SK-N-SH (cell line): ENCODE measurements at places on chromosomes 1 and 21. TPM values are rescaled to one million over a fixed set of nuclear protein-coding genes. Genes with fewer than 3 reads are reported as not detected.

Gene ARHGAP30
- 0.05 TPM in 1 of 2 replicates, not detected in the other for polyA plus RNA-seq

Gene ADCY10
- 0.10 and 0.15 TPM in 2 replicates for polyA plus RNA-seq

Gene RIIAD1
- not detected in 2 replicates for polyA plus RNA-seq

Gene ST6GALNAC5
- polyA plus RNA-seq: 10.6 and 11.1 TPM in 2 replicates

Gene PTCH2
- polyA plus RNA-seq: 1.0 and 1.2 TPM in 2 replicates

- H3K4me1 ChIP-seq: no peaks in the 10 kb centered on the region; the same call in 1 of the 2 replicates
- H3K4me3 ChIP-seq: no peak overlapping the region
- peaks cover 17% of the 10 kb centered on the region; the same call in 1 of the 2 replicates for H3K27me3 ChIP-seq
- DNase-seq: no peak
- no peak overlapping the region for H3K27ac ChIP-seq
- H3K36me3 ChIP-seq: no peaks in the 10 kb centered on the region
Measured at GRCh38 chr1:2014741-2015735, 4.1 kb upstream of the GABRD start.

DNA sequence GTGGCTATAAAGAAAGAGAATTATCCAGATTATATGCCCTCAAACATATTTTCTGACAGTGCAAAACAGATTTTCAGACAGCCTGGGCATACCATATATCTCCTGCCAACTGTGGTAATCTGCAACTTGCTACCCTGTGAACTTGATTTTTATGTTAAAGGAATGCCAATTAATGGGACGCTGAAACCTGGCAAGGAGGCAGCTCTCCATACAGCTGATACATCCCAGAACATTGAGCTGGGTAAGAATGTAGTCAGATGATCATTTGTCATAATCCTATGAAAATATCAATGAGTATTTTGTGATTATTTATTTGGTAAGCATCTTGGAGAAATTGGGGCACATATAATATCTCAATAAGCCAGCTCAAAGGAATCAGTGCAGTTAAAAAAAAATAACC is 124.2 kb downstream of the VPS13D start:
- no peak for DNase-seq
- no peak overlapping the region for H3K4me3 ChIP-seq
- no peaks in the 10 kb centered on the region for H3K4me1 ChIP-seq
- H3K27ac ChIP-seq: no peak overlapping the region
- no peaks in the 10 kb centered on the region for H3K27me3 ChIP-seq

- peaks cover 27% of the 10 kb centered on the region for H3K4me1 ChIP-seq
- H3K36me3 ChIP-seq: no peaks in the 10 kb centered on the region
- no peak overlapping the region for H3K27ac ChIP-seq
- no peak overlapping the region for H3K4me3 ChIP-seq
- DNase-seq: no peak
Measured at GRCh38 chr1:145886816-145887215, 1.1 kb upstream of the ANKRD35 start.

DNA sequence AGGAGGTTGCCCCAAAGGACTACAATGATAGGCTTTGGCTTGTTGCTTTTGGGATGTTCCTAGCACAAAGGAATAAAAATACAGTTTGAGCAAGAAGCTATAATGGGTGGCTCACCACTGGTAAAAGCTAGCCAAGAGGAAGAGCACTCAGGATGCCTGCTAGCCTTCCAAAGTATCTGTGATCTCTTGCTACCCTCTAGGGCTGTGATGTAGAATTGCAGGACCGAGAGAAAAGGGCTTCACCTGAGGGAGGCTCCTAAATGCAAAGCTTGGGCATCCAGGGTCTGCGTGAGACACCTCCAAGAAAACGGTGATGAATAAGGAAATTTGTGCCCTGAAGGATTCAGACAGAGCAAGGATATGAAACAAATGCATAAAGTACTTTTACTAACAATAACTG is 17.7 kb downstream of the IVL start:
- H3K27ac ChIP-seq: no peak overlapping the region
- H3K4me3 ChIP-seq: no peak overlapping the region
- H3K4me1 ChIP-seq: no peaks in the 10 kb centered on the region
- H3K27me3 ChIP-seq: no peaks in the 10 kb centered on the region

DNA sequence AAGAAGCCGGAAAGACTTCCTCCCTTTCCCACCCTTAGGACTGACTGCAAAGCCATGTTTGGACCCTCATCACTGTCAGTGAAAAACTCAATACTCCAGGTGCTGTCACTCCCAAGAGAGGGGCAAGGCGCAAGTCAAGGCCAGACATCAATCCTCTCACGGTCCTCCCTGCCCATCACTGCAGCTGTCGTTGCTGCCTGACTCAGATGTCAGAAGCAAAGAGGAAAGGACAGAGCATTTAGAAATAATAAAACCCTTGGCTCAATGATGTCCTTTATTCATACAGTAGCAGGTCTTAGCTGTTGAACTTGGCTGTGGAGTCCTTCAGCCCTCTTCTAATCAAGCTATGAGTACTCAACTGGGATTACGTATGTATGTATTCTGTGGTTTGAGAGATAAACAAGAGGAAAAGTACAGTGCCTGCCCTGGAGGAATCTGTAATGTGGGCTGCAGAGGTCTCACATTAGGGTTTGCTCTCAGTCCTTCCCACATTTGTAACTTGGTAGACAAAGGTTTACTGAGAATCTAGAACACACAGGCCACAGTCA is 13.5 kb downstream of the SUSD4 start:
- H3K4me1 ChIP-seq: peaks cover 10% of the 10 kb centered on the region
- DNase-seq: no peak
- H3K36me3 ChIP-seq: no peaks in the 10 kb centered on the region
- H3K27me3 ChIP-seq: peaks cover 30% of the 10 kb centered on the region; the same call in 1 of the 2 replicates
- no peak overlapping the region for H3K4me3 ChIP-seq

DNA sequence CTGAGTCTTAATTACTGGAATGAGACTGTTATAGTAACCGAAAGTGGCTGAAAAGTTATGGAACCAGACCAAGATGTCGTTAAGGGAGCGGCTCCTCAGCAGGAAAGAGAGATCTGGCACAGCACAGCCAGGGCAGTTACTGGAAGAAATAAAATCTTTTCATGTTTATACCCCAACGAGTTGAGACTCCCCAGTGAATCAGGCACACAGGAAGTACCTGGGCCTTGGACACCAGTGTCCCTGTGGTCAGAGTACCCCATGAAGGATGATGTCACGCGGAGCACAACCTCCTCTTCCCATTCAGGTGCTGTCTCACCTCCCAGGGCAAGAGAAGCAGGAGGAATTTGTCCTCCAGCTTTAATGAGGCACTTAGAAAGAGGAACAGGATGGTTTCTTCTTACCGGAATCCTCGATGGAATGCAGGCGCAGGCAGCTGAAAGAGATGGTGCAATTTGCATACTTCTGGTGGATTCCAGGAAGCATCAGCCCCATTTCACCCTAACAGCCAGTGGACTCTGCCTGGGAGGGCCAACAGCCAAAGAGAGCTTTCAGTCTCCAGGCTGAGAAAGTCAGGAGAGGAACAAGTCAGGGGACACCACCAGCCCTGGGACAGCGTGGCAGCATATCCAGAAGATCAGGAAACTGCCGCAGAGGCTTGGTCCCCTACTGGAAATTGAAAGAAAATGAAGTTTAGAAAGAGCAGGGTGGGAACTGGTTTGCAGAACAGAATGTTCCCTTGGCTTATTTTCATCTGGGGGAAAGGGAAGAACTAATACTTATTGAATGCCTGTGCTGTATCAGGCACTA is 35.9 kb upstream of the CTTNBP2NL start:
- H3K27ac ChIP-seq: no peak overlapping the region
- H3K4me1 ChIP-seq: no peaks in the 10 kb centered on the region
- H3K27me3 ChIP-seq: peaks cover 11% of the 10 kb centered on the region; the same call in 1 of the 2 replicates
- H3K36me3 ChIP-seq: no peaks in the 10 kb centered on the region
- DNase-seq: no peak

- H3K27ac ChIP-seq: no peak overlapping the region
- no peaks in the 10 kb centered on the region for H3K27me3 ChIP-seq
- H3K4me3 ChIP-seq: no peak overlapping the region
- no peaks in the 10 kb centered on the region for H3K36me3 ChIP-seq
- DNase-seq: no peak
Measured at GRCh38 chr1:54517496-54517895, 30.5 kb upstream of the ACOT11 start.

DNA sequence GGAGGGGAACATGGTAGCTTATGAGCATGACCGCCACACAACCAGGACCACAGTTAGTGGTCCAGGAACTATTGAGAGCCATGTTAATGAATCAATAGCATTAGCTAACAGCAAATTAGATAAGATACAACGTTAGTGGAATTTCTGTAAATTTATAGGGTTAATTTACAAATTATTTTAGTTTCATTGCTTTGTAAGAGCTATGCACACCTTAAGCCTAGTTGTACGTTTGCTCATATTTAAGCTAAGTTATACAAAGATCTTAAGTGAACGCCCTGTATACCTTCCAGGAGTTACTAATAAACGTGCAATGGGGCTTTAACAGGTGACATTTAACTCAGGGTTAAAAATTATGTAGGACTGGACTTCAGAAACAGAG is 749 bp downstream of the EXOSC10 start:
- peak overlapping the region; percentile 81 for H3K4me3 ChIP-seq
- peak overlapping the region; percentile 56; the same call in 1 of the 2 replicates for H3K27ac ChIP-seq
- no peak for DNase-seq
- H3K36me3 ChIP-seq: peaks cover 38% of the 10 kb centered on the region
- no peaks in the 10 kb centered on the region for H3K27me3 ChIP-seq

GRCh38 chr1:147225193-147225730 is at the start of gene FMO5:
TSS of gene FMO5 (minus strand) at chr1:147225339. CDS start at chr1:147225029, 310 bp downstream.
- peak; percentile 57 for DNase-seq
- H3K4me1 ChIP-seq: no peaks in the 10 kb centered on the region
- peak within 1 kb of the TSS; percentile 72 for H3K4me3 ChIP-seq
- no peaks in the 10 kb centered on the region for H3K27me3 ChIP-seq
- H3K36me3 ChIP-seq: no peaks in the 10 kb centered on the region

GRCh38 chr1:40742363-40743061 is 41.1 kb upstream of the KCNQ4 start:
- H3K4me1 ChIP-seq: 0 out of 2 replicates have a peak, but pooled peaks cover 7% of the 10 kb centered on the region
- no peak overlapping the region for H3K4me3 ChIP-seq
- DNase-seq: no peak
- H3K27ac ChIP-seq: no peak overlapping the region

DNA sequence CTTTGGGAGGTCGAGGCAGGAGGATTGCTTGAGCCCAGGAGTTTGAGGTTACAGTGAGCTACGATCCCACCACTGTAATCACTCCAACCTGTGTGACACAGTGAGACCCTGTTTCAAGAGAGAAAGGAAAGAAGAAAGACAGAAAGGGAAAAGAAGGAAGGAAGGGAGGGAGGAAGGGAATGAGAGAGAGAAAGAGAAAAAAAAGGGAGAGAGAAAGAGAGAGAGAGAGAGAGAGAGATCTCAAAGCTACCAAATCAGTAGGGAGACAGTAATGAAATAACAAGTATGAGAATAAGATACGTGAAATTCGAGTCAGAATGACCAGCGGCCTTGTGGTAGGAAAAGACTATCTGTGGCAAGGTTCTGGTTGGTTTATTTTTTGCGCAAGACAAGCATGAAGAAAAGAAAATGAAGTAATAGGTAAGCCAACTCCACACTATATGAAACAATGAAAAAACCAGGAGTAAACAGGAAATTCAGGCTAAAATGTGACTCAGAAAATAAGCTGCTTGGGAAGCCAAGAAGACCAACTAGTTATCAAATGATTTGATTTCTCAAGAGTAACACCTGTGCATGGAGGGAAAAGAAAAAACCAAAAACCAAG is 8.9 kb downstream of the MTF1 start:
- peaks cover 5% of the 10 kb centered on the region; the same call in 1 of the 2 replicates for H3K4me1 ChIP-seq
- H3K36me3 ChIP-seq: peaks cover 28% of the 10 kb centered on the region
- H3K27ac ChIP-seq: no peak overlapping the region
- no peak overlapping the region for H3K4me3 ChIP-seq

GRCh38 chr1:19429611-19430010 is 55.7 kb downstream of the CAPZB start:
- no peak for DNase-seq
- peaks cover 38% of the 10 kb centered on the region; the same call in 1 of the 2 replicates for H3K4me1 ChIP-seq
- H3K27me3 ChIP-seq: no peaks in the 10 kb centered on the region
- H3K27ac ChIP-seq: peak overlapping the region; percentile 67
- no peak overlapping the region for H3K4me3 ChIP-seq

DNA sequence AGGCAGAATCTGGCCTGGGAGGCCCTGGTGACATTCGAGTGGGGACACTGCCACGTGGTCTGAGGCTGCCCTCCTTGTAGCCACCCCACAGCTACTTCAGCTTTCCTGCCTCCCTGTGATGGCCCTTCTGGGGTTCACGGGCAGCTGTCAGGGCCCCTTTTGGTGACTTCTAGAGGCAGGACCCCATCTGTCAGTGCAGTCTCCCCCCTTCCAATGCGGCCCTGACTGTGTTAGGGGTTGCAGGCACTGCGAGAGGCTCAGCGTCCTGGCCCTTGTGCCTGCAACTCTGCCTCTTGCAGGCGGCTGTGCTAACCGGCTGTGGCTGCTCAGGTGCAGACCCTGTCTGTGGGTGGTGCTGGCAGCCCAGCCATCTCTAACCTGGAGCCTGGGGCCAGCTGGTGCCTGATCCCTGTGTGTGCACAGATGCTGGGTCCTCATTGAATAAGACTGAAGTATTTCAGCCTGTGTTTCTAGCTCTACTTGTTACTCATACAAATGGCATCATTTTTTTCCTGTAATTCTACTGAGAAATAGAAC is 62.2 kb downstream of the S100B start:
- H3K27ac ChIP-seq: no peak overlapping the region
- H3K27me3 ChIP-seq: no peaks in the 10 kb centered on the region
- H3K36me3 ChIP-seq: peaks cover 76% of the 10 kb centered on the region
- no peak overlapping the region for H3K4me3 ChIP-seq

- no peak overlapping the region for H3K4me3 ChIP-seq
- H3K36me3 ChIP-seq: peaks cover 8% of the 10 kb centered on the region; the same call in 1 of the 2 replicates
- no peaks in the 10 kb centered on the region for H3K27me3 ChIP-seq
- H3K27ac ChIP-seq: no peak overlapping the region
Measured at GRCh38 chr1:50973875-50974617, 4.0 kb downstream of the CDKN2C start.

- H3K27ac ChIP-seq: no peak overlapping the region
- H3K27me3 ChIP-seq: peaks cover 18% of the 10 kb centered on the region
- no peaks in the 10 kb centered on the region for H3K36me3 ChIP-seq
- H3K4me3 ChIP-seq: no peak overlapping the region
- H3K4me1 ChIP-seq: no peaks in the 10 kb centered on the region
Measured at GRCh38 chr1:207654320-207654719, 9.4 kb downstream of the CR1L start.

GRCh38 chr1:226823643-226824042 is 46.8 kb upstream of the PSEN2 start:
- no peaks in the 10 kb centered on the region for H3K27me3 ChIP-seq
- no peak overlapping the region for H3K4me3 ChIP-seq
- 0 out of 2 replicates have a peak, but pooled peaks cover 3% of the 10 kb centered on the region for H3K4me1 ChIP-seq
- no peak overlapping the region for H3K27ac ChIP-seq
- DNase-seq: no peak

DNA sequence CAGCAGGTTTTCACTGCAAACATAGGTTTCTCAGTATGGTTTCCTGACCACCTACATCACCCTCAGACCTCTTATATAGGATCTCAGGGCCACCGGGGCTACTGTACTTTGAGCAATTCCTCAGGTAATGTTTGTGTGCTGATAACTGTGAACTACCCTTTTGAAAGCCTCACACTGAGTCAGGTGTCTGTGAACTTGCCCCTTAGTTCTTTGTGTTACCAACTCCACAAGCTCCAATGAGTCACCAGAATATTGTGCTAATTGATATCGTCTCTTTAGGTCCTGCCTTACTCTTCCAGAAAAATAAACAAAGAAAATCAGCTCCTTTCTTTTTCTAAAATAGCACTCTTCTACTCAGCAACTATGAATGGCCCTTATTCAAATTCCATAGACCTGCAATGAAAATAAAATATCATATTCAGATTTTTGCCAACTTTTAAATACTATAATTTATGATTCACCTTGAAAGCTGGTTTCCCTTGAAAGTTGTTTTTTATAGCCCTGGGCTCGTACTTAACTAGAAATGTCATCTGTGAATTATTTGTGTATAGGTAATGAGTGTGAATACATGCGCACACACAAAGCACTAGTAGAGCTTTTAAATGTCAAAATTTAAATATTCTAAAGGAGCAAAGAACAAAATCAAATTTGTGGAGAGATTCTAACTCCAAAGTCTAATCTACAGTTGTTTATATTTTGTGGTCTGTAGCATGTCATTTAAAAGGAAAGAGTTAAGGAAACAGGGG is 88.1 kb upstream of the WARS2 start:
- H3K4me1 ChIP-seq: no peaks in the 10 kb centered on the region
- H3K4me3 ChIP-seq: no peak overlapping the region
- H3K27me3 ChIP-seq: no peaks in the 10 kb centered on the region
- no peak for DNase-seq
